ENCODE measurements at places on chromosomes 13 and 19.

- no peak for DNase-seq
Measured at GRCh38 chr19:56687031-56687430, 15.5 kb upstream of the ZNF835 start.

GRCh38 chr19:49977881-49978280 is 16.9 kb upstream of the SIGLEC11 start:
- DNase-seq, result no peak

DNA sequence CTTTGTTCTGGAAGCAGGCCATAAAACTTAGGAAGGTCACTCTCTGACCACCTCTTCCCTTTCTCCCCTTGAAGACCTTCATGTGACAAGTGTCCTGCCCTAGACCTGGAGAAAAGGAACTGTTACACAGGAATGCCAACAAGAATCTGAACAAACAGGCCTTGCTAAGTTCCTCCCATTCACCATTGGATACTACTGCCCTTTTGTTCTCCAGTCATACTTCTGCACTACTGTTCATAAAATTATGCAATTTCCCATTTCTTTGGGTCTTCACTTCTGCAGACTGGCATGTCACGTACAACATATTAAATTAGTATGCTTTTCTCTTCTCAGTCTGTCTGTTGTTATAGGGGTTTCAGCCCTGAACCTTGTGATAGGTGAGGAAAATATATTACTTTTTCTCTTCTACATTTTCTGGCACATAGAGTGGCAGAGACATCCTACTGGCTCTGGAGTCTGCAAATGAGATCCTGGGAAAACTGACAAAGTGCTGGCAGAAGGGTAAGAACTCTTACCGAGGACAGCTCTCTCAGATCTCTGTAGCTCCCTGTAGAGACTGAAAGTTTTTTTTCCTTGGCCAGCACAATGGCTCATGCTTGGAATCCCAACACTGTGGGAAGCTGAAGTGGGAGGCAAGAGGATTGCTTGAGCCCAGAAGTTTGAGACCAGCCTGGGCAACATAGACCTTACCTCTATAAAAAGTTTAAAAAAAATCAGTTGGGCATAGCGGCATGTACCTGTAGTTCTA is 87.6 kb upstream of the SPRY2 start:
- DNase-seq, result no peak

DNA sequence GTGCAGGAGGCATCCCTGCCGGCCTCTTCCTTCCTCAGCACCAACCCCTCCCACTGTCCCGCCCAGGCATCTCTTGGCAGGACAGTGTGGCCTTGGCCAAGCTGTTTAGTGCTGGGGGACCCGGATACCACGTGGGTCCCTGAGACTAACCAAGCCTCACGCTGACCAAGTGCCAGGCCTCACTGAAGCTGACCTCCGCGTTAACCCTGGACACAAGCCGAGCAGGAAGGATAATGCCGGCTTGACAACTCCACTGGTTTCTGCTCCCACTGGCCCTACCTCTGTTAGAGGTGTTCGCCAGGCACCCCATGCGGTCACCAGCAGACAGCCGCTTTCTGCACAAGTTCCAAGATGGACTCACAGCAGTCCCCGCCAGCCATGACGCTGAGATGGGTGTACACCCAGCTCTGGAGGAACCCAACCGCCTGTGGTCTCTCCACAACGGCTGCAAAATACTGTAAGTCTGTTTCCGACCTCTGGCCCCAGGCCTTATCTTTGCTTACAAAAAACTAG is 12.4 kb downstream of the GRTP1 start:
- no peak for DNase-seq

DNA sequence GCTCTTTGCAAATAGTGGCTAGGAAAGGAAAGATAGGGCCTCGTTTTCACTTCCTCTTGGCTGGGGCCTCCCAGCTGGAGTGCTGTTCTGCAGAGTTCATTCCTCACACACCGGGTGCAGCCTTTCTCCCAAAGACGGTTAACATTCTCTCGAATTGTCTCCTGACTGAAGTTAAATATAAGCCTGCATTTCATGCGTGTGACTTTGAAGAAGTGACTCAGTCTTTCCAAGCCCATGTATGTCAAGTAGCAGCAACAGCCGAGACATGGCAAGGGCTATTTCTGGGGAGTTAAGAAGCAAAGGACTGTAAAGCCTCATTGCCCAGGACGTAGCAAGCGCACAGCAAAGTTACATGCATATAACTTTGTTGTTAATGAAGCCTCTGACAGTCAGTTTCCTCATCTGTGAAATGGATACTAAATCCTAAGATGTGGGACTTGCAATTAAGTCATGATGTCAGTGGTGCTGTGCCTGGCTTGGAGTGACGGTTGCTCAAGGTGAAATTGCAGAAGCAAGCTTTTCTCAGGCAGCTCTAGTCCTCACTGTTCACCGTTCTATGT is 502.4 kb downstream of the MYO16 start:
- no peak for DNase-seq

DNA sequence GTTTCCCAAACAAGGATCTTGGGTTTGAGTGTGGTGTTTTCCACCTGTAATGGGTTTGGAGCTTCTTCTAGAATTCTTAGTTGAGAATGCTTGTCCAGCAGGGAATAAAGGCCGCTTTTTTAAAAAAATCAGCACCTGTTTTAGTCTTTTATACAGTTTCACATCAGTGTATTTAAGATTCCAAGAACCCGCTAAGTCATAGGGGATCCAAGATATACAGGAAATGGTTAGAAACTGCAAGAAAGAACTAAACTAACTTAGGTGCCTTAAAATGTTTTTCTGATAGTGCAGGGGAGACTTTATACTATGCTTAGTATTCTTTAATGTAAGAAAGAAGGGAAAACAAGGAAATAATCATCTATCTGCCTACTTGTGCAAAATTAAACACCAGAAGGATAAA is 74.7 kb downstream of the C13orf42 start:
- no peak for DNase-seq

- no peak for DNase-seq
Measured at GRCh38 chr13:44437356-44438233, 64.0 kb downstream of the SERP2 start.

DNA sequence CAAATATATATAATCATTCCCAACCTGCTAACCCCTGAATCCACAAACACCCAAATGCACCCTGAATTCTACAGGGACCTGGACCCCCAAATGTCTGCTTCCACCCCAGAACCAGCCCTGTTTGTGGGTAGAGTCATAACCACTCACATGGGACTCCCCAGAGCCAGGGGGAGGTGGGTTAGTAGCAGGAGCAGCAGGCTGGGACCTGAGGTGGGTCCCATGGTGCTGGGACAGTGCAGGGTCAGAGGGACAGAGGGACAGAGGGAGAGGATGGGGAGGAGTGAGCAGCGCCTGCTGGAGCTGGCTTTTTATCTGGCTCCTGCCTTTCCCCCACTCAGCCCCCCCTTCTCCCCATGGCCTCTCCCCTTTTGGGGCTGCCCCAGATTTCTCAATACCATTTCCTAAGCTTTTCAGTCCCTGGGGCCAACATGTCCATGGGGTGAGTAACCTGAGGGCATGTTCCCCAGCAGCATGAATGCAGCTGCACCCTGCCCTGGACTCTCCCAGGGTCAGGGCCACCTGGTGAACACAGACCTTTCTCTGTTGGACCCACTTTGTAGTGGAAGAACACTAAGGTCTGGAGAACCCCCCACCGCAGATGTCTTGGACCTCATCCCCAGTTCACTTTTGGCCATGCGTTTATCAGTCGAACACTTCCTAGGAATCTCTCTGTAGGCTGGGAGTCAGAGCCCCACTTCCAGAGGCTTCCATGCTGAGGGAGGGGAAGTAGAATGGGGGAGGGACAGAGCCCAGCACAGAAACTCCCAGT is at the start of gene C3:
Gene C3, minus strand, starts transcription at position 282 of the 769 bp plus-strand sequence. Its CDS starts 61 bp downstream, at position 221.
- DNase-seq, result no peak
